Central memory CD8-positive, alpha-beta T cell (primary cell): ENCODE measurements at places on chromosomes 7 and 10.

DNA sequence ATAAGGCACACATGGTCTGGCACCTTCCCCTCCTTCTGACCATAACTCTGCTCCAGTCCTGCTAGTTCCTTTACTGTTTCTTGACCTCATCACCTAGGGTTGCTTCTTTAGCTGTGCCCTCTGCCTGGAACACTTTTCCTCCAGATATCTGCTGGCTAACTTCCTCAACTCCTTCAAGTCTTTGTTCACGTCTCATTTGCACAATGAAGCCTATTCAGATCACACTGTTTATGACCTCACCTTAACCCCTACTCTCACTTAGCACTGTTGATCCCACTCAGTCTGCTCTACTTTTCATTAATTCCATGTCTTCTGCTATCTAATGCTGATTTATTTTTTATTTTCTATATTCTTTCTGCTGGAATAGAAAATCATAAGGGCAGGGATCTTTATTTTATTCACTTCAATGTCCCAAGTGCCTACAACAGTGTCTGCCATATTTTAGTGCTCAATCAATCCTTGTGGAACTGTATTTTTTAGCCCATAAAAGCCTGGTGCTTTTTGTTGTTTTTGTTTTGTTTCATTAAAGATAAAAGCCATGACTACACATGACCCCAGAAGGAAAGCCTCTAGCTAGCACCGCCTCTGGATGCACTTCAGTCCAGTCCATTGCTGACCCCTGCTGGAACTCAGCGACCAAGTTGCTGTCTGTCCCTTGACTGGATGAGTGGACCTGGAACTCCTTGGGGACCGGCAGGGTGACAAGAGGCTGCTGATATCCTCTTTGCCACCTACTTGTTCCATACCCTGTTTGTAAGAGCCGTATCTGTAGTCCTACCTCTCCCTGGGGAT, 12.3 kb downstream of the KLF14 start:
- H3K36me3 ChIP-seq = no peaks in the 10 kb centered on the region
- no peak overlapping the region for H3K27ac ChIP-seq
- no peak for DNase-seq

- peak overlapping the region; percentile 43 for H3K4me3 ChIP-seq
- peak overlapping the region; percentile 58 for H3K27ac ChIP-seq
- peaks cover 45% of the 10 kb centered on the region for H3K4me1 ChIP-seq
- peaks cover 16% of the 10 kb centered on the region for H3K36me3 ChIP-seq
Observed at GRCh38 chr7:101173752-101174244, 6.3 kb downstream of the NAT16 start.

DNA sequence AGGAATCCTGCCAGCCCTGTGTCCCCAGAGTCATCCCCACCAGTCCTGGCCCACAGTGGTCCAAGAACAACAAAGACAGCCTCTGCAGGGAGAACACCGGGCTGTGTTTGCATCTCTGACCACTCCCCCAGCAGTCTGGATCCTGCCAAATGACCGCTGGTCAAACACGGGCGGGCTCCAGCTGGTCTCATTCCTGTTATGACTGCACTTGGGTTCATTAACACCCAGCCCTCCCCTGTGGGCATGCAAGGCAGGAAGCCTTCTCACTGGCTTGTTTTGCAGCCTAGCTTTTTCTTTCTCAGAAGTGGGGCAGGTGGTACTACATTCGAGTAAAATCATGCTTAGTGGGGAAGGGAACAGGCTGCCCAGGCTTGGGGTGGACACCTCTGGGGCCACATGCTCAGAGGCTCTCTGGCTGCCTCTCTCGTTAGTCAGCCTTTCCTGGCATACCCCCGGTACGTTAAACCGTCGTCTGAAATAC, 190.0 kb downstream of the PLXNA4 start:
- peaks cover 98% of the 10 kb centered on the region for H3K27me3 ChIP-seq
- no peaks in the 10 kb centered on the region for H3K36me3 ChIP-seq
- no peak overlapping the region for H3K27ac ChIP-seq
- no peak for DNase-seq

DNA sequence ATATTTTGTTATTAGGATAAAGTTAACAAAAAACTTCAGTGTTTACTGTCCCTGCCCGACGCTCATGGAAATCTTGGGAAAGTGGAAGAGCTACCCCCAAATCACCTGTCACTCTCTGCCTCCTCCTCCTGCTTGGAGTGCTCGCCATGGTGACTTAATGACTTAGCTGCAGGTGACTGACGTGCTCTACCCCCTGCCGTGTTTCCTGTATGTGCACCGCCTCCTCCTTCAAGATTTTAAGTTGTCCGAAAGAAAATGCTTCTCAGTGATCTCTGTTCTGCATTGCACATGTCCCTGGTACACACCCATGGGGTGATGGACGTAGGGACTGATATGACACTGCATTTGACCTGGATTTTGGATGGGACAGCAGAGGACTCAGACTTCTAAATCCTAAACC, 338.8 kb upstream of the SHH start:
- no peak for DNase-seq
- no peak overlapping the region for H3K27ac ChIP-seq
- peaks cover 2% of the 10 kb centered on the region for H3K27me3 ChIP-seq
- no peaks in the 10 kb centered on the region for H3K36me3 ChIP-seq
- H3K4me3 ChIP-seq = no peak overlapping the region

DNA sequence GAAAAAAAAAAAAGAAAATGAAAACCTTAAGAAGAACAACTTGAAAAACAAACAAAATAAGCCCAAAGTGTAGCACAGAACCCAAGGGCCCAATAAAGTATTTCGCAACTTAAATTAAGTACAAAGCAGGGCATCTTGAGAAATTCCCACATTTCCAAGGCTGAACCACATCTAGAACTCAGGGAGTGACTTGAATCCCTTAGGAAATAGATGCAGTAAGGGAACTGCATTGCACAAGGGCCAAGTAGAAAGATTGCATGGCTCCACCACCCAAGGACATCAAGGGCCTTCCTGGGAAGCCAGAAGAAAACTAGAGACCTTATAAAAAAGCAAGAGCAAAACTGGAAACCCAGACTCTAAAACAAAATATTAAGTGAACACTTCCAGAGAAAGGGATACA, 352.7 kb downstream of the CXCL12 start:
- H3K4me1 ChIP-seq = no peaks in the 10 kb centered on the region
- peaks cover 25% of the 10 kb centered on the region for H3K27me3 ChIP-seq
- DNase-seq = no peak
- no peaks in the 10 kb centered on the region for H3K36me3 ChIP-seq
- H3K4me3 ChIP-seq = no peak overlapping the region

GRCh38 chr10:79403441-79404230, 41.8 kb downstream of the ZCCHC24 start:
- H3K27me3 ChIP-seq = no peaks in the 10 kb centered on the region
- H3K4me1 ChIP-seq = no peaks in the 10 kb centered on the region
- no peak overlapping the region for H3K27ac ChIP-seq
- DNase-seq = no peak
- no peak overlapping the region for H3K4me3 ChIP-seq
- peaks cover 5% of the 10 kb centered on the region for H3K36me3 ChIP-seq

DNA sequence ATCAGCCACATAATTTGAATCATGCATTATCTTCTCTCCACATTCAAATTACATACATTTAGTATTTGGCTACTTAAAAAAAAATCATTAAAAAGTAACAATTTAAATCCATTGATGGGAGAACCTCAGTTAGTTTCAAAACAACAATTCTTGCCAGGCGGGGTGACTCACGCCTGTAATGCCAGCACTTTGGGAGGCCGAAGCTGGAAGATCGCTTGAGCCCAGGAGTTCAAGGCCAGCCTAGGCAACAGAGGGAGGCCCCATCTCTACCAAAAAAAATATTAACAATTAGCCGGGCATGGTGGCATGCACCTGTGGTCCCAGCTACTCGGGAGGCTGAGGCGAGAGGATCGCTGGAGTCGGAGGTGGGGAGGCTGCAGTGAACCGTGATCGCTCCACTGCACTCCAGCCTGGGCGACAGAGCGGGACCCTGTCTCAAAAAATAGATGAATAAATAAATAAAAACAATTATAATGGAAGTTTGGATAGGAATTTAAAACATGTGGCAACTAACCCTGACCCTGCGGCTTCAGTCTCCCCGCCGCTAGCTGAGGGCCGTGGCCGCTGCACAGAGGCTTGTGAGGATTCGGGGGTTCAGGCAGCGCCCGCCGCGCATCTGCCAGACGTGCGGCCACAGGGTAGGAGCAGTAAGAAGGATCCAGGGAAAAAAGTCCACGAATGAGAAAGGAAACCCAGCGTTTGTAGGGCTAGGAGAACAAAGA, 1.1 kb upstream of the CSGALNACT2 start:
- peaks cover 14% of the 10 kb centered on the region for H3K36me3 ChIP-seq
- H3K4me3 ChIP-seq = peak overlapping the region; percentile 91
- no peak for DNase-seq
- H3K4me1 ChIP-seq = peaks cover 54% of the 10 kb centered on the region
- no peaks in the 10 kb centered on the region for H3K27me3 ChIP-seq

DNA sequence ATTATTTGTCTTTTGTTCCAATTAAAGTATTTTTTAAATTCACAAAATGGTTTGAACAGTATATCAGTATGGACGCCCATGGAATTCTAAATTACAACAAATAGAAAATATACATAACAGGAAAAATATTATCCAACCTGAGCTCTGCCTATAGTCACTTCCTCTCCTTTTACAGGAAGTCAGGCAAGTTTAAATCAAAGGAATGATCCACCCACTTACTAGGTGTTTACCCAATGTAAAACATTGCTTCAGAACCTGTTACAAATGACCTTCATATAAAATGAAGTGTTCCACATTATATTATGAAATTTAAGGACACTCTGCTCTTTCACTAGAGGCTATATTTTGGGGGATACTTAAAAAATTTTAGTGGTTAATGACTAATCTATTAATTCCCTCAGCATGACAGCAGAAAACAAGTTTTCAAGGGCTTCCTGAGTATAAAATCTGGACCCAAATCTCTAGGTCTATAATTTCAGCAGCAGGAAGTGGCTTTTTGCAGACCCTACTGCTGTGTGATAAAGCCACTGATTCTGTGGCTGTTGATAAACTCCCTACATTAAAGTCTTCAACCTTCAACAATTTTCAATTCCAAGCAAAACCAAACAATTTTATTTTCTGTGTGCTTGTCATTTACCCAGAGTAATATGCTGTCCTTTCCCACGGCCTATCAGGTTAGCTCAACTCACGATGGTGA, 722.6 kb downstream of the GATA3 start:
- H3K4me1 ChIP-seq = no peaks in the 10 kb centered on the region
- no peak for DNase-seq
- H3K36me3 ChIP-seq = no peaks in the 10 kb centered on the region
- no peak overlapping the region for H3K27ac ChIP-seq
- H3K4me3 ChIP-seq = no peak overlapping the region

- no peak overlapping the region for H3K27ac ChIP-seq
- H3K36me3 ChIP-seq = no peaks in the 10 kb centered on the region
- DNase-seq = no peak
- peaks cover 5% of the 10 kb centered on the region for H3K4me1 ChIP-seq
- H3K4me3 ChIP-seq = no peak overlapping the region
- H3K27me3 ChIP-seq = peaks cover 13% of the 10 kb centered on the region
Observed at GRCh38 chr7:88396295-88396947, 89.7 kb upstream of the STEAP4 start.

GRCh38 chr7:121872831-121873288, at the start of gene PTPRZ1:
Gene PTPRZ1, plus strand, starts transcription at chr7:121873161. Its CDS starts 339 bp downstream, at chr7:121873500.
- H3K4me1 ChIP-seq = peaks cover 6% of the 10 kb centered on the region
- H3K27me3 ChIP-seq = peaks cover 27% of the 10 kb centered on the region
- no peaks in the 10 kb centered on the region for H3K36me3 ChIP-seq
- H3K27ac ChIP-seq = no peak within 1 kb of the TSS

GRCh38 chr10:102413806-102414561, 4.6 kb downstream of the PSD start:
- peaks cover 16% of the 10 kb centered on the region for H3K4me1 ChIP-seq
- peaks cover 89% of the 10 kb centered on the region for H3K27me3 ChIP-seq
- no peak overlapping the region for H3K27ac ChIP-seq
- no peak overlapping the region for H3K4me3 ChIP-seq
- H3K36me3 ChIP-seq = peaks cover 11% of the 10 kb centered on the region

- H3K4me3 ChIP-seq = no peak overlapping the region
- peaks cover 7% of the 10 kb centered on the region for H3K4me1 ChIP-seq
- peaks cover 4% of the 10 kb centered on the region for H3K36me3 ChIP-seq
- H3K27me3 ChIP-seq = peaks cover 13% of the 10 kb centered on the region
- H3K27ac ChIP-seq = no peak overlapping the region
Observed at GRCh38 chr7:1433128-1433920, 25.9 kb downstream of the MICALL2 start.

GRCh38 chr10:89213191-89213808, 6.2 kb upstream of the CH25H start:
- H3K27me3 ChIP-seq = peaks cover 27% of the 10 kb centered on the region
- H3K27ac ChIP-seq = no peak overlapping the region
- H3K4me3 ChIP-seq = no peak overlapping the region
- no peak for DNase-seq

GRCh38 chr7:116097365-116098009, 66.9 kb upstream of the TFEC start:
- H3K27ac ChIP-seq = no peak overlapping the region
- no peak for DNase-seq
- H3K36me3 ChIP-seq = no peaks in the 10 kb centered on the region

GRCh38 chr10:87771871-87772500, 46.0 kb downstream of the ATAD1 start:
- H3K27ac ChIP-seq = no peak overlapping the region

DNA sequence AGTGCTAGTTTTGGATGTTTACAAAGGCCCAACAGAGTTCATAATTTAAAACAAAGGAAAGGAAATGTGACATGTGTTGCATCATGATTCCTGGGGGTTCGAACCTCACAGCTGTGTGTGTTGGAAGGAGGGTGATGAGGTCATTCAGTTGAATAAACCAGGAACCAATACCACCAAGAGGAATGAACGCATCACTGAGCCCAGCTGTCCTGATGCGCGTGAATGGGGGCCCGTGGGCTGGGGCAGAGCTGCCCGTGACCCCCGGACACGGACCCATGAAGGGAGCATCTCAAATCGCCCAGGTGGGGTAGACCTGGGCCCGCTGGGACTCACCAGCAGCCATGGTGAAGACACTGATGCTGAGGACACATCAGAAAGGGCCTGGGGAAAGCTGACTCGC, 33.0 kb downstream of the BRI3 start:
- H3K4me1 ChIP-seq = no peaks in the 10 kb centered on the region
- H3K27me3 ChIP-seq = peaks cover 12% of the 10 kb centered on the region
- H3K36me3 ChIP-seq = no peaks in the 10 kb centered on the region
- peak overlapping the region; percentile 30 for H3K27ac ChIP-seq

GRCh38 chr7:41900532-41900931, 197.6 kb upstream of the INHBA start:
- H3K36me3 ChIP-seq = no peaks in the 10 kb centered on the region
- no peak overlapping the region for H3K27ac ChIP-seq
- peaks cover 50% of the 10 kb centered on the region for H3K27me3 ChIP-seq
- DNase-seq = no peak
- H3K4me1 ChIP-seq = no peaks in the 10 kb centered on the region
